Neural progenitor cell (in vitro differentiated cells): ENCODE measurements at places on chromosomes 5 and 9. TPM values are rescaled to one million over a fixed set of nuclear protein-coding genes. Genes with fewer than 3 reads are reported as not detected.

DNA sequence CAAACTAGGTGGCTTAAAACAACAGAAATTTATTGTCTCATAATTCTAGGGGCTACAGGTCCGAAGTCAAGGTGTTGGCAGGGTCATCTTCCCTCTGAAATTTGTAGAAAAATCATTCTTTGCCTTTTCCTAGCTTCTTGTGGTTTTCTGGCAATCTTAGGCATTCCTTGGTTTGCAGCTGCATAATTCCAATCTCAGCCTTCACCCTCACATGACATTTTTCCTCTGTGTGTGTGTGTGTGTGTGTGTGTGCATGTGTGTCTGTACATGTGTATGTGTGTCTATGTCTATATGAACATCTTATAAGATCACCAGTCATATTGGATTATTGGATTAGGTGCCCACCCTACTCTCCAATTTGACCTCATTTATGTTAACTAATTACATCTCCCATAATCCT lies 330.6 kb downstream of the CHSY3 start:
- H3K27me3 ChIP-seq: no peaks in the 10 kb centered on the region
- no peak overlapping the region for H3K27ac ChIP-seq
- H3K36me3 ChIP-seq: no peaks in the 10 kb centered on the region
- no peaks in the 10 kb centered on the region for H3K4me1 ChIP-seq
- H3K4me3 ChIP-seq: no peak overlapping the region

DNA sequence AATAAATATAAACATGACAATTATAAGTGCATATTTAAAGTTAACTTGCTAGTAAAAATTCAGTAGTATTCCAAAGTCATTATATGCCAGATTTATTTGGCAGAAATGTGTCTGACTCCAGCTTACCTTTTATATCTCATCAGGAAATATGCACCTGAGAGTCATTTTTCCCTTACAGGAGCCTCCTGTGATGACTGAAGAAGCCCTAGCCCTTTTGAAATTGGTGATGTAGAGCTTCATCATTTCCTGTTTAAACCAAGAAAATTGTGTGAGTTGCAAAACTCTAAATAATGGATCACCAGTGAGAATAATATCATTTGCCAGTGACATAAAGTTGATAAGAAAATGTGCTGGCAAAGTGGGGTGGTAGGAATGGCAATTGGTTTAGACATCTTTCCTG lies 42.1 kb upstream of the CTNND2 start:
- peaks cover 4% of the 10 kb centered on the region for H3K4me1 ChIP-seq
- no peak overlapping the region for H3K27ac ChIP-seq
- H3K4me3 ChIP-seq: no peak overlapping the region
- H3K27me3 ChIP-seq: no peaks in the 10 kb centered on the region
- no peak for DNase-seq

- no peaks in the 10 kb centered on the region for H3K27me3 ChIP-seq
- H3K4me1 ChIP-seq: no peaks in the 10 kb centered on the region
- H3K27ac ChIP-seq: no peak overlapping the region
These were observed 8.6 kb upstream of the MUSK start for GRCh38 chr9:110659891-110660541.

DNA sequence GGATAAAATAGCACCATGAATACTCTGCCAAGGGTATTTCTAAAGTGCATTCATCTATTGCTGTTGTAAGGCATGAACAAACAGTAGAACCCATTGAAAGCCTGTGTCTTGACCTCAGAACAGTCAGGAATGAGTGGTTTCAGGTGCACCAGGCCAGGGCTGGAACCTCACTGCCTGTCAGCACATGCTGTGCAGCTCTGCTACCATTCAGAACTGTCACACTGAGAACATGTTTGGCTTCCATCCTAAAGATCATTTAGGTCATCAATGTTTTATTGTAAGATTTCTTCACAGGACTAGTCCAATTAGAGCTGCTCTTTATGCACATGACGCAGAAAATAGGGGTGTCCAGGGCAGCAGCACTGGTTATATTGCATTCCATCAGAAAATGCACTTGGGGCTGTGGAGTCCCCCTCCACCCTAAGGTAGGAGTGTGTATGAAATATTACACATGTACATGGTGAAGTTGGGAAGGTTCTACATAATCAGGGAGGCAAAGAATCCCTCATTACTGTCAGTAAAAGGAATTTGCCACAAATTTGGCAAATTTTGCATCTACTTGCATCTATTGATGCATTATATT lies 408.0 kb downstream of the CTNND2 start:
- no peaks in the 10 kb centered on the region for H3K4me1 ChIP-seq
- DNase-seq: no peak
- H3K4me3 ChIP-seq: no peak overlapping the region
- no peak overlapping the region for H3K27ac ChIP-seq

DDX31 gene
- total RNA-seq: 22.9 and 25.7 TPM in 2 replicates

RASGRF2 gene
- 0.15 and 0.40 TPM in 2 replicates for total RNA-seq

CKS2 gene
- 693 and 741 TPM in 2 replicates for total RNA-seq

C9orf153 gene
- total RNA-seq: 0.25 TPM in 1 of 2 replicates, not detected in the other

ZNF658 gene
- total RNA-seq: 9.1 and 16.9 TPM in 2 replicates

GABRB2 gene
- total RNA-seq: 0.53 and 0.58 TPM in 2 replicates

RELL2 gene
- 0.30 and 3.9 TPM in 2 replicates for total RNA-seq

TDRD7 gene
- total RNA-seq: 5.6 and 8.1 TPM in 2 replicates
